Urinary bladder (tissue), 4 donors: ENCODE measurements at places on chromosomes 1 and 21.

DNA sequence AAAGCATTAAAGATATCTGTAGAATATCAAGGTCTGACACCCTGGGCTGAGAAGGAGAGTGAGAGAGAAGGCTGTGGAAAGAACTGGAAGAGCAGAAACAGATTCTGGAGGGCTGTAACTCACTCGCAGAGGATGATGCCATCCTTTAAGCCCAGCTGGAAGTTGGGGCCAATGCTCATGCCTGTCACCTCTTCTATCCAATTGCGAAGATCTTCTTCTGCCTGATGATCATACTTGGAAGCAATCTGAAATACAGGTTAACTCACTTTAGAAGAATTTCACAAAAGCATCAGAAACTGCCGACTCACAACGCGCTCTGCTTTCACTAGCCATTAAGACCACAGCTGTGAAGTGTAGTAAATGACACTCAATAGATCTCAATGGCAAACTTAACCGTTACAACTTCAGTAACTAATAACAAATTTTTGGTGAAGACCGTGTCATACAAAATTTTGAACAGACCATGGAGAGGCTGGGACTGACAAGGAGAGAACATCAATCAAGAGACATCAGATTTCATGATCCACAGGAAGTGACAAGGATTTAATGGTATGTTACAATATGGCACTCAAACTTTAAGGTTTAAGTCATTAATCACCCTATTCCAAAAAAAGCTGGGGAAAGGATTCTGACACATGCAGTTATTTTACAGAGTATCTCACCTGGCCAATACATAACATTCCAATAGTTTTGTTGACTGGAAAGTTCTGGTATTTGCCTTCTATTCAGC is 23.5 kb downstream of the CNN3 start:
- DNase-seq, result no peak

DNA sequence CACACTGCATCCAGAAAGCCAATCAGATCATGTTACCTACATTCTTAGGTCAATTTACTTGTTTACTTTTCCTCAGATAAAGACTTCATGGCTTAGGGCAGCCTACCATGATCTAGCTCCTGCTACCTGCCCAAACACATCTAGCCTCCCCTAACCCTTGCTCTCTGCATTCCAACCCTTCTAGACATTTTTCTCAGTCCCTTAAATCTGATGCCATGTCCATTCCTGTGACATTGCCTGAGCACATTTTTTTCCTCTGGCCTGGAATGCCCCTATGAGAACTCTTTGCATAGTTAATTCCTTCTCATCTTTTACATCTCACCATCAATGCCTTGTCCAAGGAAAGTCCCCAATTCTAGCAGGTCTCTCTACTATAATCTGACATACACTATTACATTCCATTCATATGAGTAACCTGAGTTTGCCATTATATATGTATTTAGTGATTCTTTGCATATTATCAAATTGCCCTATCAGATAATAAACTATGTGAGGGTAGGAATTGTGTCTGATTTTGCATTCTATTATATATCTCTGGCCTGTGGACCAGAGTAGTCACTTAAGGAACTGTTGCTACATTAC is 166.9 kb downstream of the COL11A1 start:
- no peak for DNase-seq

DNA sequence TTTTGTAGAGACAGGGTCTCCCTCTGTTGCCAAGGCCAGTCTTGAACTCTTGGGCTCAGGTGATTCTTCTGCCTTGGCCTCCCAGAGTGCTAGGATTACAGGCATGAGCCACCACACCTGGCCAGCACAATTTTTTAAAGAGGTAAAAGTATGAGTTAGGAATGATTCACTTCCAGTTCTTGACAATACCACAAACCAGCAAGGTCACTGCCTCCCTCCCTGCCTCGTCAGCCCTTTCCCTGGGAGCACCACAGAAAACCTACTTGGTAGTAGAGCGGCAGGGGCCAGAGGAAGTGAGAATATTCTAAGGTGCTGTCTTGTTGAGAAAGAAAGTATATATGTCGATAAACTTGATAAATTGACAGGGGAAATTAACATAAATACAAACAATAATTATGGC is 10.8 kb upstream of the CDA start:
- DNase-seq, result no peak

GRCh38 chr1:53180226-53180625 is 16.4 kb upstream of the CPT2 start:
- DNase-seq, result no peak

GRCh38 chr1:153629971-153630370 is 1.7 kb downstream of the S100A1 start:
- DNase-seq, result no peak

- no peak for DNase-seq
Observed at GRCh38 chr21:14057313-14057712, 153.4 kb downstream of the LIPI start.

GRCh38 chr1:89363196-89363595 is 663 bp upstream of the GBP6 start:
- no peak for DNase-seq
